ENCODE measurements at places on chromosomes 13 and 19. TPM values are rescaled to one million over a fixed set of nuclear protein-coding genes. Genes with fewer than 3 reads are reported as not detected.

Gene SLAIN1
- polyA plus RNA-seq, result 4.6 TPM

Gene CD22
- 94.2 TPM for polyA plus RNA-seq

Gene KLK15
- not detected for polyA plus RNA-seq

Gene SIGLEC10
- polyA plus RNA-seq, result 0.30 TPM

Gene CEACAM21
- 3.0 TPM for polyA plus RNA-seq

Gene NTF4
- 0.13 TPM for polyA plus RNA-seq

Gene ZNF415
- polyA plus RNA-seq, result 9.1 TPM

Gene SLC10A2
- polyA plus RNA-seq, result not detected

Gene C19orf33
- polyA plus RNA-seq, result not detected

Gene SPRY2
- polyA plus RNA-seq, result 28.5 TPM

Gene C1QTNF9
- polyA plus RNA-seq, result 1.6 TPM

Gene AMH
- polyA plus RNA-seq, result not detected

Gene IRGC
- not detected for polyA plus RNA-seq

Gene DHPS
- polyA plus RNA-seq, result 72.8 TPM

Gene CEACAM7
- polyA plus RNA-seq, result not detected

Gene ZNF677
- 23.7 TPM for polyA plus RNA-seq

Gene PEAK3
- 0.10 TPM for polyA plus RNA-seq

Gene ZNF681
- 1.5 TPM for polyA plus RNA-seq

Gene NOTCH3
- 23.5 TPM for polyA plus RNA-seq

Gene TGDS
- polyA plus RNA-seq, result 10.1 TPM

All from ovary (tissue), 10 donors.